ENCODE measurements at places on chromosomes 1 and 21.
A peak's percentile ranks its signal among the peaks of the same experiment; 100 is the strongest.

DNA sequence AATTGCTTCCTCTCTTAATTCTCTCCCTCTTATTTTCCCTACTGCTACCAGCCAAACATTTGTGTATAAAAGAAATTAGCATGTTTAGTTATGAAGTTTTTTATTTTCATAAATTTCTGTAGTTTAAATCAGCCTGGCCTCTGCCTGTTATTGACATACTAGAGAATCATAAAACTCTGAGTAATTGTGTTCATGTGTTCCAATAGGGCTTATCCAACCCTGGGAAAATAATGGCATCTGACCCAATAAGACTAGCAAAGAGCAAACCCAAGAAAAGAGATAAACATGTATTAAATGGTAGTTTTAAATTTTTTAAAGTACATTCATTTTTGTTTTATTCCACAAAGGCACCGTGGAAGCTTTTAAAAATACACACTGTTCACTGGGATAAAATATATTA, 404.3 kb downstream of the HLX start:
- no peak for DNase-seq

DNA sequence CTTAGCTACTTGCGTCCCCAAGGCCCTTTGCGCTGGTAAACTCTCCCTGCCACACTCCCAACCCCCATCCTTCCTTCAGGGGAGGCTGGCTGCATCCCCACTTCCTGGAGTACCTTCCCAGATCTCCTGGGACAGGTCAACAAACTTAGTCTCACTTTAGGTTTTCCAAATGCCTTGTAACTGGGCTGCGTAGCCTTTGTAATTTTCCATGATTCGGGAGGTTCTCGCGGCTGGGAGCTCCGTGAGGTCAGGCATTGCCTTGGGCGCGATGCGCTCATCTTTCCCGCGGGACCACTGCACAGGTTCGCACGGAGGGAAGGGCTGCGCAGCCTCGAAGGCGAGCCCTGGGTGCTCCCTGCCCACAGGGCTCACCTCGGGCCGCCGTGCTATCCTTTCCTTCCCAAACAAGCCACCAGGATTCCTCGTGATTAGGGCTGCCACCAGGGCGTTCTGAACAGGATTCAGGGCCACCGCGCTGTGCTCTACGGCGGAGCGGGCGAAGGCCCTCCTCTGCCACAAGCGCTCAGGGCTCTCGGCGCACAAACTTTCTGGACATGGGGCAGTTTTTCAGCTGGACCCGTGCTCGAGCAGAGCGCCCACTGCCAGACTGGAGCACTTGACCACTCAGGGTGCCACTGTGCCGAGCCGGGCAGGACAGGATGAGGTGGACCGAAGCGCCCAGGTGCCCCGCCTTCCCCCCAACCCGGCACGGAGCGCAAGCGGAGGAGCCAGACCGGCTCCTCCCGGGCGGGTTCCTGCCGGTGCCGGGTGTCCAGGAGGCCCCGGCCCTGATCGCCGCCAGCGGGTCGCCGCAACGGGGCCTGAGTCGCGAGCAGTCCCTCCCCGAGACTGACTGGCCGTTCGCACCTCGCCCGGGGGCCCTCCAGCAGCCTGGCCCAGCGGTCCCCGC, 1.1 kb downstream of the TMPRSS2 start:
- no peak for DNase-seq

- peak; percentile 59 for DNase-seq
Measured at GRCh38 chr1:66981679-66982078, 56.9 kb downstream of the MIER1 start.

GRCh38 chr1:190579552-190580193, 102.0 kb upstream of the BRINP3 start:
- DNase-seq, result no peak

DNA sequence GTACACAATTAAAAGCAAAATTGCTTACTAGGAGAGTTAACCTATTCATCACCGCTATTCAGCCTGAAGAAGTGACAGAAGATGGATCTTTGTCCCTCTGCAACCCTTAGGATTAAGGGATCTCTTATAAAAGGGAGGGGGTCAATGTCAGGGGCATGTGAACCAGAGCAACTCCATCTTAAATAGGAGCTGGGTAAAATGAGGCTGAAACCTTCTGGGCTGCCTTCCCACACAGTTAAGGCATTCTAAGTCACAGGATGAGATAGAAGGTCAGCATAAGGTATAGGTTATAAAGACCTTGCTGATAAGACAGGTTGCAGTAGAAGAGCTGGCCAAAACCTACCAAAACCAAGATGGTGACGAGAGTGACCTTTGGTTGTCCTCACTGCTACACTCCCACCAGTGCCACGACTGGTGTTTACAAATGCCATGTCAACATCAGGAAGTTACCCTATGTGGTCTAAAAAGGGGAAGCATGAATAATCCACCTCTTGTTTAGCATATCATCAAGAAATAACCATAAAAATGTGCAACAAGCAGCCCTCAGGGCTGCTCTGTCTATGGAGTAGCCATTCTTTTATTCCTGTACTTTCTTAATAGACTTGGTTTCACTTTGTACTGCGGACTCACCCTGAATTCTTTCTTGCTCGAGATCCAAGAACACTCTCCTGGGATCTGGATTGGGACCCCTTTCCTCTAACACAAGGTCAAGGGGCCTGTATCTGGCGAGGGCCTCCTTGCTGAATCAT, 35.3 kb upstream of the NEK2 start:
- DNase-seq, result no peak

DNA sequence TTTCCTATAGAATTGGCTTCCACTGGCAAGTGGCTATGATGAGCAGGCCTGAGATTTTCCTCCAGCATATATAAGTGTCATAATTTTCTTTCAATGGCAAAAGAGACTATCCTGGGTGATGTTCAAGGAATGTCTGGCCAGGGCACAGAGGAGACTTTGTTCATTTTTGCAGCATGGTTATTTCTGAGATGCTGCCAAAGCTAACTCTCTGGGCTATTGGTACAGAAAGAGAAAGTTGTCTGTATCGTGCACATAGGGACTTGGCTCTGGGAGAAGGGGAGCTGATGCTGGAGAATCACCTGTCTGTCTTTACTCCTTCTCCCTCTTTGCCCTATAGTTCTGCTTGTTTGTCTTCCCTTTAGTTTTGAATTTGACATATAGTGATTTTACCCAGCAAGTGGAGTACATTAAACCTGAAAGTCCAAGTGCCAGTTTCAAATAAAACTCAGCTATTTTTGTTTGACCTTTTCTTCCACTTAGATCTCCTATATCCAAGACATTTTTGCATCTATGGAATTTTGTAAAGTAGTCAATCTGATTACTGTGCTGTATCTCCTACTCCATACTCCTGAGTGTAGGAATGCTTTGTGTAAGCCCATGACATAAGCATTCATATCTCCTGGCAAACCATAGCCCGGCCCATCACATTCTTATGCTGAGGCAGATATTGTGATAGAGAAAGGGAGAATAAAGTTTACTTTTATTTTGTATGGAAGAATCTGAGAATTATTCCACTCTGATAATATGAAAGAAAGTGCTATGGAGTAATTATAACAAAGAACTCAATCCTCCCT, 3.9 kb downstream of the FNDC7 start:
- no peak for DNase-seq
